Right hindlimb (tissue), 1 donor: ENCODE measurements at places on chromosomes 6 and 20.

- no peak for DNase-seq
Measured at GRCh38 chr6:89209457-89209856, 7.7 kb downstream of the GABRR1 start.

DNA sequence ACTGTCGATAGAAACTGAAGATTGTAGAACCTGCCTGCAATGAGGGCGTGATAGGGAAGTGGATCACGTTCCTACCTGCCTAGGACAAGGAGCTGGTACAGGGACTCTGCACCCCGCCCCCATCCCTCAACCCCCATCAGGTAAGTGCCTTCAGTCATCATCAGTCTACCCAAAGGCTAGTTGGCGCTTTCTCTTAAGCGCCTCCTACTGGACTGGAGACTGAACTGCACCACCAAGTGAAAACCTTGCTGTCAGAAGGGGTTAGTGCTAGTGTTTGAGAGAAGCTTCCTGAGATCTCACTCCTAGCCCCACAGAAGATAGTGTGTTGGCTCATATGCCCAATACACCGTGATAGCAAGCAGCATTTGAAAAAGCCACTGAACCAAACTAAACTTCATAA, 706.5 kb upstream of the MAN1A1 start:
- no peak for DNase-seq

GRCh38 chr6:8110117-8110721, 7.9 kb upstream of the EEF1E1 start:
- DNase-seq, result no peak

DNA sequence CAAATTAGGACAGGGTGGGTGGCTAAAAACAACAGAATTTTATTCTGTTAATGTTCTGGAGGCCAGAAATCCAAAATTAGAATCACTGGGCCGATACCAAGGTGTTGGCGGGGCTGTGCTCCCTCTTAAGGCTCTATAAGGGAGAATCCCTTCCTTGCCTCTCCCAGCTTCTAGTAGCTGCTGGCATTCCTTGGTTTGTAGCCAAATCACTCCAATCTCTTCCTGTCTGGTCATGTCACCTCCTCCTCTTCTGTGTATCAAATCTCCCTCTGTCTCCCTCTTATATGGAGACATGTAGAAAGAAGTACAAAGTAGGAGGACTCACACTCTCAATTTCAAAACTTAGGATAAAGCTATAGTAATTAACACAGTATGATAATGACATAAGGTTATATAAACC, 102.9 kb upstream of the SIRPA start:
- DNase-seq, result no peak

GRCh38 chr6:136985502-136985901, 59.3 kb downstream of the IL20RA start:
- DNase-seq, result no peak

GRCh38 chr20:48115502-48115901, 330.2 kb upstream of the SULF2 start:
- DNase-seq, result no peak
